CD4-positive, alpha-beta T cell treated with Interleukin-1 beta for 1 hour (primary cell): ENCODE measurements at places on chromosomes 1 and 21.
A peak's percentile ranks its signal among the peaks of the same experiment; 100 is the strongest.

- DNase-seq, result peak; percentile 78
Observed at GRCh38 chr1:185566995-185567394, 167.2 kb upstream of the HMCN1 start.

- no peak for DNase-seq
Observed at GRCh38 chr1:85502171-85502570, 37.2 kb upstream of the DDAH1 start.

DNA sequence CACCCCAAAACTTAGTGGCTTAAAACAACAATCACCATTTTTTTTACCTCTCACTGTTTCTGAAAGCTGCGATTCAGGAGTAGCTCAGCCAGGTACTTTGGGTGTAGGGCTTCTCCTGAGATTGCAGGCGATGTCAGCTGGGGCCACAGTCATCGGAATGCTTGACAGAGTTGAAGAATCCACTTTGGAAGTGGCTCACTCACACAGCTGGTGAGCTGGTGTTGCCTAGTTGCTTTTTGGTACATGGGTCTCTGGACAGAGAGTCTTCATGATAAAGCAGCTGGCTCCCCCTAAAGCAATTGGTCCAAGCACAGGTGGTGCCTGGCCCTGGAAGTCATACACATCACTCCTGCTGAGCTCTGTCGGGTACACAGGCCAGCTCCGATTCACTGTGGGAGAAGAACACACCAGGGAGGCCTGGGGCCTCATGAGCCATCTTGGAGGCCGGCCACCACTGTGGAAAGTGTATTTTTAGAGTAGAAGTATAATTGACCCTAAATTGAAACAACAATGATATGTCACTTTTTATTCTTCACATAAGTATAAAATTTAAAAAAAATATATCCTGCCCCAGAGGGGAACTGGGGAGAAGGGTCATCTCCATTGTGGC lies 75.2 kb upstream of the GALNT2 start:
- no peak for DNase-seq

GRCh38 chr1:160432371-160432786 lies 32.0 kb downstream of the VANGL2 start:
- no peak for DNase-seq

DNA sequence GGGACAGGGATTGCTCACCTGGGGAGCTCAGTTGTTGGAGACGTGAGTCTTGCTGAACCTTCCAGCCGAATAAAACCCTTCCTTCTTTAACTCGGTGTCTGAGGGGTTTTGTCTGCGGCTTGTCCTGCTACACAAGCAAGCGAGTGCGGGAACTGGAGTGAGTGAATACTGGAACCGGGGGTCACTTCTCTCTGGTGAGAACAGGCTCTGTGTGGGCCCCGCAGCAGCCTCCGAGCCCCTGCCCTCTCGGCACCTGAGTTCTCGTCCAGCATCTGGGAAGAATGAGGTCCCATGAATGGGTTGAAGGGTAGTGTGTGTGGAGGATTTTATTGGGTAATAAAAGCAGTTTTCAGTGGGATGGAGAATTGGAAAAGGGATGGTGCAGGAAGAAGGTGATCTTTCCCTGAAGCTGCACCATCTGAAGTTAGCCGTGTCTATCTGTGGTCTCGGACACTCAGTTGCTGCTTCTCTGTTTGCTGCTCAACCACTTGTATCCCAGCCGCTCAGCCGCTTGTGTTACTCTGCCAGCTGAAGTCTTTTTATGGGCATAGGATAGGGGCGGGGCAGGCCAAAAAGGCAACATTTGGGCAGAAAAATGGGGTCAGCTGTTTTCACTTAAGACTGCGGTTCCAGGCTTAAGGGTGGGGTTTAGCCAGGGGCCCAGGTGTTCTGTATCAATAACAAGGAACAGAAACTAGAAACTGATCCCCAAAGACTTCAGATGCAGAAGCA lies 450.6 kb upstream of the CAMK1G start:
- no peak for DNase-seq

- no peak for DNase-seq
Observed at GRCh38 chr1:117654493-117655219, 48.8 kb downstream of the TENT5C start.

- no peak for DNase-seq
Observed at GRCh38 chr1:66576645-66577044, 42.7 kb downstream of the SGIP1 start.

DNA sequence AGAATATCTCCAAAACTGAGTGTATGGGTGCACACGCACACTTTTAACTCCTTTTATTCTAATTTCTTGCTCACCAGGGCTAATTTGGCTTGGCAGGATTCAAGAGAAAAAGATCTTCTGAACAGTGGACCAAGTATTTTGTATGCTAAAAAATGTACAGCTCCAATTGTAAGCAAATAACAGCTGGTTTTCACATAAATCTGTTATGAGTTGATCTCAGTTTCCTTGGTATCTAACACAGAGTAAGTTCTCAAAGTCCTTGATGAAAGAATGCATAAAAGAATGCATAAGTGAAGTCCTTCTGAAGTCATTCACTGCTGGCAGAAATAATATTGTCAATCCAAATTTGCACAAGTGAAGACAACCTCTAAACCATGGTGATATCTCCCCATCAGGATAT lies 213.0 kb downstream of the OMA1 start:
- no peak for DNase-seq
